Central memory CD4-positive, alpha-beta T cell (primary cell): ENCODE measurements at places on chromosomes 4 and X.

DNA sequence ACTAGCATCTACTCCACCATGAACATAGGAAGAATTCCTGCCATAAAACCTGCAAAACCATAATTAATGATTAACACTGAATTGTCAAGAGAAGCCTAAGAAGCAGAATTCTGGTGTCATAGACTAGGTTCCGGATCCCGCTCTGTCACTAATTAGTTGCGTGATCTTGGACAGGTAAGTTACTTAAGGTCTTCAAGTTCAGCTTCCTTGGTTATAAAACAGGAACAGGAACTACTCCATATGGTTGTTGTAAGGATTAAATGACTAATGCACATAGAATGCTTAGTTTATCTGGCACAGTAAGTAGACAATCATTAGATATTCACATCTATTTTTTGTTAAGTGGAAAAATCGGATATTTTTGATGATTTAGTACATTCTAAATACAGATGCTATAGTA lies 14.3 kb downstream of the G3BP2 start:
- DNase-seq, result no peak

DNA sequence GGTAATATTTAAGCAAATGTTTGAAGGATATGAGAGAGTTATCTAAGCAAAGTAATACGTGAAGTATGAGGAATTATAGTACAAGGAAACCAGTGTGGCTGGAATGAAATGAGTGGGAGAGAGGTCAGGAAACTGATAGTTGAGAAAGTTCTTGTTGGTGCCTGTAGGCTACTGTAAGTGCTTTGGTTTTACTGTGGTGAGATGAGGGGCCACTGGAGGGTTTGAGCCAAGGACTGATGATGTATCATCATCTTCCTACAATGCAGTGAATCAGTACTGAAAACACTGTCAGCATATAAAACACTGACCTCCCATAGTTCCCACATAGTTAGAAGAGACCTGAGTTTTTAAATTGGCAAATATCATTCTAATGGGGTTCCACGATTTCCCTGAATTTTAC lies 367.5 kb upstream of the CTSO start:
- no peak for DNase-seq

GRCh38 chrX:114051667-114052315 lies 532.1 kb upstream of the HTR2C start:
- DNase-seq, result no peak

DNA sequence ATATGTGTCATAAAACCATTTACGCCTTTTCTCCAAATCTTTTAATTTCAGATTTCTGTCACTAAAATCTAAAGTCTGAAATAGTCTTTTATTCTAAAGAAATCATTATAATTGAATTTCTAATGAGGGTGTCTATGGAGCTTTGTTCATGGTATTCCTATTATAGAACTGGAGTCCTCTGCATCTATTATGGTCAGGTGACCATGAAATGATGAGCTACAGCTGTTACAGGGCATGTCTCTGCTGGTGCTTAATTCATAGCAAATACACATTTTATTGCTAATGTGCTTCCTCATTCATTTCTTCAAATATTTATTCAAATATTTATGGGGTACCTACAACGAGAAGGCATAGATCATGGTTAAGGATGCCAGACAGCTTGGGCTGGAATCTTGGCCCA lies 126.1 kb downstream of the NAA11 start:
- DNase-seq, result no peak

DNA sequence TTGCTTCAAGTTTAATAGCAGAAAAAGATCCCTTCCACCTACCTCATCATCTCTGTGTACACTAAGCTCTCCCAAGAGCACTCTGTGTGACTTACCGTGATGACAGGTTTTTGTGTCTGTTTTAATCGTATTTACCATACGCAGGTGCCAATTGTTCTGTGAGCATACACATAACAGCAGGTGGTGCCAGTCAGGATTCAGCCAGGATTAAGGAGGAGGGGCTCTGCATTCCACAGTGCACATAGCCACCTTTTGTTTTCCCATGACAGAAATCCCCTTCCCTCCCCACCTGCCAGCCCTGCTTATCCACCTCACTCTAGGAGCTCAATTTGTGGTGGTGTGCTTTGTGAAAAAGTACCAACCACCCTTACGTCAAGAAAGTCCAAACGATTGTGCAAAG lies 14.8 kb downstream of the ANK2 start:
- DNase-seq, result no peak

- no peak for DNase-seq
Measured at GRCh38 chrX:11445540-11445939, 152.3 kb downstream of the AMELX start.

GRCh38 chr4:11475871-11476270 lies 47.2 kb upstream of the HS3ST1 start:
- DNase-seq, result no peak

DNA sequence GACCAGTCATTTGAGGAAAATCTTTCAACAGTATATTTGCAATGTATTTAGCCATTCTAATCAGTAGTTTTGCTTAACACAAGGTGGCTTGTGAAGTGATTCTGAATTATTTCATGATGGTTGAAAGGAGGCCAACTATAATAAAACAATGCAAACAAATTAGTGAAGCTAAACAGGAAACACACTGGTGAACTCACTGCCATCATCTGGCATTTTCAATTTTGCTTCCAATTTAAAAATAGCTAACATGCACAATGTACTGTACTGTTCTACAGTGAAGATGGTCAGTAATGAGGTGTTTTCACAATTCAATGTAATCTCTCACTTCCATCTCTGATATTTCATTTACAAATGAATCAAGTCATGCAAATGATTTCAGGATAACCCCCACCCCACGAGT lies 31.1 kb downstream of the PGRMC2 start:
- no peak for DNase-seq

DNA sequence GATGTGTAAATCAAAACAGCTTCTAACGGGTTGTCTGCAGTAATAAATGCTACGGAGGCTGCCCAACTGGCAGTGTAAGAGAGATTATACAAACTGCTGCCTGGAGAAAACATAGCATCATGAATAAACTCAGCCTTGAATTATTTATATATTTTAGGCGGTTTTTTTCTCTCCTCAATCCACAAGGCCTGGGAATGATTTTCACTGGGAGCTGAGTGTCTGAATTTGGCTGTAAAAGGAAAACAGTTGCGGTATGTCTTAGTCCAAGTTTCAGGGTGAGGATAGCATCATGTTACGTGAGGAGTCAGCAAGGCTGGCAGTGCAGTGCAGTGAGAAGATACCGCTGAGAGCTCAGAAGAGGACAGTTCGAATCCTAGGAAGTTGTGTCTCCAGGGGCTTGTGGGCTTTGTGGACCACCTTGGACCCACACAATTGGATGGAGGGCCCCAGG lies 291.5 kb upstream of the BOD1L1 start:
- DNase-seq, result no peak

GRCh38 chr4:183348136-183348535 lies 25.9 kb upstream of the CLDN24 start:
- DNase-seq, result no peak

DNA sequence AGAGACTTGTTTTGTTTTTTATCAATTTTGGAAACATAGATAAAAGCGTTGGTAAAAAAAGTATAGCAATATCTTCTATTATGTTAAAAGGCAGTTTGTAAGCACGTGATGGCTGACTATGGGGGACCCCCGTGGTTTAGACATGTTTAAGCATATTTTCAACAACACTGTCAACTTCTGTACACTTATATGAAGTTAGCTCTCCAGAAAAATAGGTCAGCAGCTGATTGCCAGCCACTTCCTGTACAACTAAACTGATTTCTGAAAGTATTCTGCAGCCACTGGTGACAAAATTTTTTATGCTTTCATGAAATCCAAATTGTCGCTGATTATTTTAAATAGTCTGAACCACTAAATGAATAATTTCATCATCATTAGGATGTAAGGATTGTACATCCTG lies 45.2 kb downstream of the RBMX2 start:
- no peak for DNase-seq

- DNase-seq, result no peak
Measured at GRCh38 chr4:156981262-156981769, 9.7 kb upstream of the PDGFC start.
